ENCODE measurements at places on chromosomes 11 and 22. TPM values are rescaled to one million over a fixed set of nuclear protein-coding genes. Genes with fewer than 3 reads are reported as not detected.

Gene RGL4
- 0.67 TPM for total RNA-seq

Gene IGLL5
- 53.6 TPM for total RNA-seq

Gene APOA5
- 0.20 TPM for total RNA-seq

Gene MRGPRX3
- not detected for total RNA-seq

Gene FBLN1
- 153 TPM for total RNA-seq

Gene PHLDA2
- total RNA-seq: 21.0 TPM

Gene DMC1
- 12.3 TPM for total RNA-seq

Gene LRP4
- 8.8 TPM for total RNA-seq

Gene SCARF2
- total RNA-seq: 10.1 TPM

Gene XRRA1
- 9.4 TPM for total RNA-seq

Gene DERL3
- total RNA-seq: 14.8 TPM

Gene BARX2
- total RNA-seq: 0.30 TPM

Gene RAB38
- 9.6 TPM for total RNA-seq

Gene OR51E2
- not detected for total RNA-seq

Gene H19
- total RNA-seq: 76.5 TPM

Gene OR5D16
- not detected for total RNA-seq

Gene SLC22A9
- not detected for total RNA-seq

Gene LIF
- total RNA-seq: 2.1 TPM

Gene C22orf15
- 5.8 TPM for total RNA-seq

Gene ISX
- total RNA-seq: not detected

Gene PLA2G3
- total RNA-seq: 4.9 TPM

Gene PRG3
- not detected for total RNA-seq

Gene PAX6
- total RNA-seq: not detected

Gene WEE1
- total RNA-seq: 47.1 TPM

Gene FOLR2
- 15.7 TPM for total RNA-seq

Gene FGF3
- total RNA-seq: not detected

Gene LPXN
- 31.5 TPM for total RNA-seq

Gene STK33
- total RNA-seq: 17.5 TPM

Gene KCNK4
- total RNA-seq: 0.55 TPM

Gene HEPACAM
- 0.14 TPM for total RNA-seq

Gene TRPC6
- 21.4 TPM for total RNA-seq

Gene RAPSN
- 1.1 TPM for total RNA-seq

Gene SLC16A8
- 0.26 TPM for total RNA-seq

Gene PSMA1
- 66.1 TPM for total RNA-seq

Gene TMEM191B
- total RNA-seq: 3.5 TPM

Gene SCGB1C1
- total RNA-seq: not detected

Gene FXYD6
- 58.3 TPM for total RNA-seq

Gene POU2AF3
- 2.4 TPM for total RNA-seq

Gene APOA4
- total RNA-seq: not detected

Data from upper lobe of left lung (tissue), 6 donors.